ENCODE measurements at places on chromosomes 2 and 18.

DNA sequence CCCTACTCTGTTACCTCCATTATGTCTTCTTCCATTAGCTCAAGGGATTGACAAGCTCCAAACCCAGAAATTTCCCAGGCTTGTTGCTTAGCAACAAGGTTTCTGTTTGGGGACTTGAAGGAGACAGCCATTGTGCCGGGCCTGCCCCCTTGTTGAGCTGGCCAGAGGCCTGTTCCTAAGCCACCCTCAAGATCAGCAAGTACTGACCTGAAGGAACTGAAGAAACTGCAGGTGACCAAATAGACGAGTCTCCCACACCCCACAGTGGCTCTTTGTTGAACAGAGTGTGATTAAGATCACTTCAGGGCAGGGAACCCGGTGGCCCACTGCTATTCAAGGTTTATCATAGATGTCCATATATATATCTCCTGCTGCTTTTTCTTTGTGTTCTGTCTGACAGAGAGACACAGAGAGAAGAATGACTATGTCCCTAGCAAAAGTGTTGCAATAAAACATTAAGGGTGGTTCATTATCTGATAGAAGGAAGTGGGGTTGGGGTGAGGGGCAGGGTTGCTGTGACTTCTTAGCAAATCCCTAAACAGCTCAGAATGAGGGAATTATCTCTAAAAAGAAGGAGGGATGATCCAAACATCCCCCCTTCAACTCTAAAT lies 69.2 kb downstream of the RNF144A start:
- DNase-seq: no peak

DNA sequence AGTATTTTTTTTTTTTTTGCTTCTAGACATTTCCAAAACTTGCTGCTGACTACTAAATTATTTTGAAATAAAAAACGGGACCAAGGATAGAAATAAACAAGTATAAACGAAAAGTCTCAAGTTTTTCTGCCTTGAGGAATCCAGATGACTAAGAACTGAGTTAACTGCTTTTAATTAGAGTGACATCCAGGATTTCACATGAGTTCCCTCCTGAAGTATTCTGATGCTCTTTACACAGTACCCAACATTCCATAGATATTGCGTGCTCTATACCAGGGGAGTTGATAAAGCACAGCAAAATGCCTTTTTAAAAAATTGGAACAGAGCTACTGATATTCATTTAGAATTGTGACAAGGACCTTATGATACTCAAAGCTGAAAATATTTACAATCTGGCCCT lies 618.0 kb downstream of the CCDC85A start:
- peak; percentile 58 for DNase-seq

DNA sequence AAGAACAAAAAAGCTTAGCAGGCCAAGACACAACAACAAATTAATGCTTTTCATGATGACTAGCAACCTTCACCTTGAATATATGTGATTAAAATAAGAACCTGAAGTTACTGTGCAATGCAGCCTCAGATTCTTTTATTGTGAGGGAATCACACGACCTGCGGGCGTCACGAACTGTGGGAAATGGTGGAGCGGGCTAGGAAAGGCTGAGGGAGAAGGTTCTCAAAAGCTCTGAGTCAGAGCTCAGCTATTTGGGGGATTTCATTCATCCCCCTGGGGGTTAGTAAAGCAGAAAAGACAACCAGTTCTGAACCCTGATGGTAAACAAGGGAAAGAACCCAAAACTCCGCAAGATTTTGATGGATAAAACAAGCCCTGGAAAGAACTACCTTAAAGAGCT lies 89.3 kb upstream of the NCKAP5 start:
- DNase-seq: peak; percentile 89

GRCh38 chr2:195498176-195498575 lies 158.8 kb upstream of the SLC39A10 start:
- peak; percentile 22 for DNase-seq

DNA sequence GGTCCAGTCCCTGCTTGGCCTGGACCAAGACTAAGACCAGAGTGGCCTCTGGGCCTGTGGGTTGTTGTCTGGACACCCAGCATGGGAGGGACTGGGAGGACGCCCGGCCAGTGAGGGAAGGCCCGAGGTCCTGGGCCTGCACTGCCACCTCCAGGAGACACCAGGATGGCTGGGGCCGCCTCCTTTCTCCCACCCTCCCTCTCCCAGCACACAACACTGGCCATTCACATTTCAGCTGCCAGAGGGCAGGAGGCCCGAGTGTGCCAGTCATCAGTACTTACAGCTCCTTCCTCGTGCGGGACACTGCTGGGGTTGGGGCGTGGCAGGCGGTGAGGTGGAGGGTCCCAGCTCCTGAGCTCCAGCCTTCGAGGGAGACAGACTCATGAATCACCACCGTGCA lies 133.5 kb downstream of the ASB1 start:
- DNase-seq: no peak

DNA sequence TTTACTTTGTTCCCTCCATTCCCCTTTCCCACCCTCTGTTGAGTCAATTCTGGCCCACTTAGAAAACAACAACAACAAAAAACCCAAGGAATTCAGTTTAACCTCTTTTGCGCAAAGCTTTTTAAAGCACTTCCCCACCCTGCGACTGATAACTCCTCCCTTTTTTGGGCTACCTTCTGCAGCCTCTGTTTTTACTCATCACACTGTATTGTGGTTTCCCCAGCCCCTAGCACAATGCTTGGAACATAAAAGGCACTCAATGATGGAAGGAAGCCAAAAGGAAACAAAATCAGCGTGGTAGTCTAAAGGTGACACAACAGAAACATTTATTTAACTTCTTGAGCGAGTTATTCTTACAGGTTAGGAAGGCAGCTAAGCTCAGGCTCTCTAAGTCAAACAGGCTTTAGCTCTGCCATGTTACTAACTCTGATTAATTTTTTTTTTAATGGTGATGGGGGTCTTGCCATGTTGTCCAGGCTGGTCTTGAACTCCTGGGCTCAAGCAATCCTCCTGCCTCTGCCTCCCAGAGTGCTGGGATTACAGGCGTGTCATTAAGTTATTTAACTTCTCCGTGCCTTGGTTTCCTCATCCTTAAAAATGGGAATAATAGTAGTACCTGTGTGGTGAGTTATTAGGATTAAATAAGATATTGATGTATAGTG lies 1.3 kb downstream of the CEP68 start:
- DNase-seq: peak; percentile 27

GRCh38 chr2:166360906-166361305 lies 14.8 kb downstream of the SCN9A start:
- DNase-seq: no peak

DNA sequence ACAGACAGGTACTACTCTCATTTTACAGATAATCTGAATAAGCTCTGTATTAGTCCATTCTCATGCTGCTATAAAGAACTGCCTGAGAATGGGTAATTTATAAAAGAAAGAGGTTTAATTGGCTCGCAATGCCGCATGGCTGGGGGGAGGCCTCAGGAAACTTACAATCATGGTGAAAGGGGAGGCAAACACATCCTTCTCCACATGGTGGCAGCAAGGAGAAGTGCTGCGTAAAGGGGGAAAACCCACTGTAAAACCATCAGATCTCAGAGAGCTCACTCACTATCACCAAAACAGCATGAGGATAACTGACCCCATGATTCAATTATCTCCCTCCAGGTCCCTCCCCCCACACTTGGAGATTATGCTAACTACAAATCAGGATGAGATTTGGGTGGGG lies 254.4 kb downstream of the KCNE4 start:
- peak; percentile 33 for DNase-seq

GRCh38 chr2:23753291-23754010 lies 173.5 kb downstream of the ATAD2B start:
- DNase-seq: peak; percentile 10
